ENCODE measurements at places on chromosomes 6 and 20.

GRCh38 chr6:157019115-157019641, 242.0 kb downstream of the ARID1B start:
- DNase-seq = no peak

DNA sequence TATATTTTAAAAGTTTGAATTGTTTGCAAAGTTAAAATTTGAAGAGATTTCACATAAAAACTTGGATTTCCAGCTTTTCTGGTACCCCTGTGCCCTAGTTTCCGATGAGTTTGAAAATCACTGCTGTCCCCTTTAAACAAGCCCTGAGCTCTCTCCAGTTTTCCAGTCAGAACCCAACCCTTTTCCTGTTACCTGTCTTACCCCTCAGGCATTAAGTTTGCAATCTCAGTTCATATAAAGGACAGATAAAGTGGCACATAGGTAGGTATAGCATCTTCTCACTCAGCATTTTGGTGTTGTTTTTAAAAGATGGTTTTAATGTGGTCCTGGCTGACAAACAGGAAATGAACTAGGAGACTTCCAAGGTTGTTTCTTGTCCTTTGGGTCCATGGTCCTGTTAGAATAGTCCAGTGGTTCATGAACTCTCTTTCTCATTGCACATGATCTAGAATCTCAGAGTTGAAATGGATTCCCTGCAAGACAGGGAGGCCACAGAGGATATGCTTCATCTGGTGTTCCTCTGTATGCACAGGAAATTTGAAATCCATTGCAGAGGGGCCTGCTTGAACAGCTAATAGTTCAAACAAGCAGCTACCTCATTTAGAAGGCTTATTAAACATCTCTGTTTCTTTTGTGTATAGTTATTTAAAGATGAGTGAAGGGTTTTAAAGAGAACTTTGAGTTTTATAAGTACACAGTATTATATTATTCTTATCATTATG, 82.7 kb downstream of the JAG1 start:
- DNase-seq = no peak

DNA sequence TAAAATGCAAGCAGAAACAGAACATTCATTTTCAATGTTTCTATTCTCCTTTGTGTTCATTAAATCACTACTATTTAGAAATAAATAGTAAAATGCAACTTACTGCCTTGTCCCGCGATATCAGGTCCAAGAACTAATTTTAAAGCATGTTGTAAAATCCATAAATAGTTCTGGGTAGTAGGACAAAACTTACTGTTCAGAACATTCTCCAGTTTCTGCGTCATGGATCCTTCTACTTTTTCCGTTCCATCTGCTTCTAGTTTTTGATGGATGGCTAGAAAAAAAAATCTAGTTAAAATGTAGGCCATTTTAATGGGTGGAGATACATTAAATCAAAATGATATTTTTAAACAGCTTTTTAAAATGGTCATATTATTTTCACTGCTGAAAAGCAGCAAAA, 47.0 kb downstream of the HUS1B start:
- no peak for DNase-seq

DNA sequence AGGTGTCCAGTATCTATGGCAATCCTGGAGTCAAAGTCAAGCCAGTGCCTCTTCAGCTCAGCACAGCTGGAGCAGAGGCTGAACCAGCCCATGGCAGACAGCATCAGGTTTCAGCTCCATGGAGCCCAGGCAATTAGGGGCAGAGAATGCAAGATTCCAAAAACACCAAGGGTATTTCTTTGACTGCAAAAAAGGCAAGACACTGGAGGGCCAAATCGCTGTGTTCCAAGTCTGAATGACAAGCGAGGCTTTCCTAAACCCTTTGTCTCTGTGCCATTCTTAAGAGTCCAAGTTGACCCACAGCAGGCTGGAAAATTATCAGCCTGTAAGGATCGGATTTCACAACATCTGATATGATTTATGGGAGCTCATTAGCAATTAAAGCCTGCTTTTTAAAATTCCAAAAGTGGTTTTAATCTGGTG, 49.7 kb upstream of the TGM3 start:
- DNase-seq = peak; percentile 84

GRCh38 chr6:42022755-42023384, 27.5 kb upstream of the TAF8 start:
- DNase-seq = no peak

- DNase-seq = no peak
Measured at GRCh38 chr6:33882154-33882553, 78.4 kb upstream of the MLN start.

DNA sequence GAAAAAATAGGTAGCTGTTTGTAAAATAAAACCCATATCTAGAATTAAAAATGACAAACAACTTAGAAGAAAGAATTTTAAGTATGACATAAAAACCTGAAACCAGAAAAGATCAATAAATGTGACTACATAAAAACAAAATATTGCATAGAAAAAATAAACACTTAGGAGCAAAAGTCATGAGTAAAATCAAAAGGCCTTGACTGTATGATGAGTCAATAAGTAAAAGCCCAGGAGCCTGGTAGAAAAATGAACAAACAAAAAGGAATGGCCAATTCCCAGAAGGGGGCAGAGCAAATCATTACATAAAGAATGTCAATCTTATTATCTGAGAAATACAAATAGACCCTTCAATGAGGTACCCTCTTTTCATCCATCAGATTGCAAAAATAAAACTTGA, 20.7 kb upstream of the ENPP1 start:
- no peak for DNase-seq

GRCh38 chr20:7589164-7589563, 351.1 kb downstream of the HAO1 start:
- no peak for DNase-seq

DNA sequence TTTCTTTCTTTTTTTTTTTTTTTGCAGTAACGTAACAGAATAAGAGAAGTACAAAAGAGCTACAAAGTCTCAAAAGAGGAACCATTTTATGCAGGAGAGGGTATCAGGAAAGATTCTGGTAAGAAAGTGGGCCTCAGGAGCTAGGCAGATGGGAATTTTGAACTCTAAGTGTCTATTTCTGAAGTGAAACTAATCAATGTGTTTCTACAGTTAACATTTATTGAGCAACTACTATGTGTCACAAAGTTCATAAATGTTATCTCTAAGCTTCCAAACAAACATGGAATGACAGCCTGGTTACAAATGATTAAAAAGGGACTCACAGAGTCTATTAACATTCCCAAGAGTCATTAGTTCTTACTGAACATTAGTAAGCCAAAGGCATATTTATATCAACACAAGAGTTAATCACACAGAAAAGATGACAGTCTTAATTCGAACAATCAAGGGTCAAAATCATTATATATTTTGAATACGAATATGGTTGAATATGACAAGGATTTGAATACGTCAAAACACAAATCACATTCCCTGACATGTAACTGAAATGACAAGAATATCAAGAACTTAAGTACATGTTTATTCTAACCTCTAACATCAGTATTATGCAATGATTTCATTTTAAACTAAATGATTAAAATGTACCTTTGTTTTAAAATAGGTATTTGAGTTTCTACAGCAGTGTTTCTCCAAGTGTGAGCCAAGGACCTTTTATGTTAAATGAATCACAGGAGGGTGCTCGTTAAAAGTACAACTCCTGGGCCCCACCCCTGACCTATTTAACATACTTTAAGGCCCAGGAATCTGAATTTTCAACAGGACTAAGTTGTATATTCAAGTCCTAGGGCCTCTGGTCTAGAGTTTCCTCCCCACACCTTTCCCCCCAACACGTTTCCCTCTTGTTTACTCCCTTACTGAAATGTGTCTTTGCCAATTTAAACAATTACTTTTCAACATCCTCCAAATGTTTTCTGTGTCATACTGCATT, 89.7 kb downstream of the ATXN1 start:
- DNase-seq = no peak

- no peak for DNase-seq
Measured at GRCh38 chr20:57158474-57158873, 108.0 kb downstream of the BMP7 start.

DNA sequence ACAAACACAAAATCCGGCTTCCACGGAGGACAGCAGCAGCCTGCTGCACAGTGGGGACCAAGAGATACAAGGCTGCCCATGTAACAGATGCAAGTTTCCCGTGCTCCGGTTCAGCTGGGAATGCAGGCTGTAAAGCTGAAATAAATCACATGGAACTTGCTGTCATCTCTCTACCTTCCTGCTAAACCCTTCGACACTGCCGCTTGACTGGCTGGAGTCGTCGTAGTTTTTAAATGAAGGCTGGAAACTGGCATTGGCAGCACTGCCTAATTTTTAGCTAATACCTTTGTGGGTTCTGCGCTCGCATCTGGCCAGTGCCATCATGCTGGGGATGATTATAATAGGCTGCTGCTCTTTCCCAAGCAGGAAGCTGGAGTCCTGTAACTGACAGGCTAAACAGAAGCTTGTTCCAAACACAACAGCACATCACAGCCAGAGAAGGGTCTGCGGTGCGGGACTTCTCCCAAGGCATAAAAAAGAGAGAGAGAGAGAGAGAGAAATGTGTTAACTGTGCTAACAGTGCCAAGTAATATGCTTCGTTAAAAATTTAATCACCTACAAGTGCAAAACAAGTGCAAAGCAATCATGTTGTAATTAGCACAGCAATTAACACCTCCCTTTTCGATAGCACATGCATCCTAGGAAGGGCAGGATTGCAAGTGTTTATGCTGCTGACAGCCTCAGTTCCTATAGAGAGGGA, 146.1 kb downstream of the TFAP2A start:
- no peak for DNase-seq

- no peak for DNase-seq
Measured at GRCh38 chr20:18663932-18664331, 76.1 kb downstream of the DTD1 start.

DNA sequence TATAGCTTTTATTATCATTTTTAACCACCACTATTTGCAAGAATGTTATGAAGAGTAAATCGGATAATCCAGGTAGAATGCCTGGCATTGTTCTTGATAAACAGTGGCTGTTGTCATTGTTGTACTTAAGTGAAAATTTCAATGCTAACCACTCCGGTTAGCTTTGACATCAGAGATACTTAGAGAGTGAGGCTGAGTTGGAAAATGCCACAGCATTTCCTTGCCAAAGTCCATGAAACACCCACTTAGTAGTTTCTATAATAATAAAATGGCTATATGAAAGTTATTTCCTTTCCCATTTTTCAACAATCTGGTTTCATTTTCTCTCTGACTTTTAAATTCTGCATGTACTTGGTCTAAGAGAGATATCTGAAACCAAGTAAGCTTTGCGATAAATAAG, 132.0 kb downstream of the CDK19 start:
- DNase-seq = no peak

GRCh38 chr6:9766240-9766915, 648.5 kb downstream of the TFAP2A start:
- no peak for DNase-seq

- no peak for DNase-seq
Measured at GRCh38 chr6:6604566-6604965, 16.0 kb downstream of the LY86 start.

- no peak for DNase-seq
Measured at GRCh38 chr6:112109262-112109661, 21.9 kb downstream of the FAM229B start.

- no peak for DNase-seq
Measured at GRCh38 chr6:16505711-16506357, 255.4 kb downstream of the ATXN1 start.

DNA sequence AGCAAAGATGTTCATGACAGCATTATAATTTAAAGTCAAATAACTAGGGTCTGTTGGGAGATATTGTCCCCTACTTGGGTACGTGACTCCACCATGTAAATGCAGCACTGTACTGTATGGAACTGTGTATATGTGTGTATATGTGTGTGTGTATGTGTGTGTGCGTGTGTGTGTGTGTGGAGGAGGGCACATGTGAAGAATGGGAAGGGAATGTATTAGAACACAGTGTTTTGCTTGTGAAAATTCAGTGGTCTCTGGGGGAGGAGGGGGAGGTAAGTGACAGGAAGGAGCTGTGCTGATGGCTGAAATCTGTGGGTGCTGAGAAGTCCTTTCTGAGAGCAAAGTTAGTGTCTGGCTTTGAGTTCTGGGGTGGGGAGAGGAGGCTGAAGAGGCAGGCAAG, 23.9 kb upstream of the VEGFA start:
- no peak for DNase-seq

- no peak for DNase-seq
Measured at GRCh38 chr20:24786111-24786495, 163.0 kb upstream of the CST7 start.

GRCh38 chr20:45429618-45430017, 13.7 kb downstream of the PIGT start:
- no peak for DNase-seq

GRCh38 chr6:4136354-4136831, 1.0 kb upstream of the ECI2 start:
- no peak for DNase-seq

DNA sequence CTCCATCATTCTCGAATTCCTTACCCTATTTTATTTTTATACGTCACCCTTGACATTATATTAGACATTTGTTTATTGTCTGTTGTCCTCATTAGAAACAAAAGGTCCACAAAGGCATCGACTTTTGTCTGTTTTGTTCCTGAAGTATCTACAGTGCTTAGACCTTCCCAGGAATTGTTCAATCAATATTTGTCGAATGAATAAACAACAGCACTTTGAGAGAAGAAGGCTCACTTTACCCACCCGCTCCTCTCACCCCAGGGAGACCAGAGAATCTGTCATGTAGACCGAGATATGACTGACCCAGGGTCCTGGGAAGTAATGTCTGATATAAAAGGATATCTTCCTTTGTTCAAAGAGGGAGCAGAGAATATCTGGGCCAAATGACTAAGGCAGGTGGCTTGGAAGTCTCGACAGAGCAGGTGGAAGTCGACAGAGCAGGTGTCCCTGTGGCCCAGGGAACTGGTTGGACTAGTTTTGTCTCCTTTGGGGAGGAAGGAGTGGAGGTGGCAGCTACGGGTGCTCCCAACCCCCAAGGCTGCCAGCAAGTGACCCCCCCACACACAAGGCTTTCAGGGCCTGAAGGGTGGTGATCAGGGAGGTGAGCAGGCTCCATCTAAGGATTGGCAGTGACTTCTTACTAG, 14.8 kb upstream of the CHMP4B start:
- no peak for DNase-seq

DNA sequence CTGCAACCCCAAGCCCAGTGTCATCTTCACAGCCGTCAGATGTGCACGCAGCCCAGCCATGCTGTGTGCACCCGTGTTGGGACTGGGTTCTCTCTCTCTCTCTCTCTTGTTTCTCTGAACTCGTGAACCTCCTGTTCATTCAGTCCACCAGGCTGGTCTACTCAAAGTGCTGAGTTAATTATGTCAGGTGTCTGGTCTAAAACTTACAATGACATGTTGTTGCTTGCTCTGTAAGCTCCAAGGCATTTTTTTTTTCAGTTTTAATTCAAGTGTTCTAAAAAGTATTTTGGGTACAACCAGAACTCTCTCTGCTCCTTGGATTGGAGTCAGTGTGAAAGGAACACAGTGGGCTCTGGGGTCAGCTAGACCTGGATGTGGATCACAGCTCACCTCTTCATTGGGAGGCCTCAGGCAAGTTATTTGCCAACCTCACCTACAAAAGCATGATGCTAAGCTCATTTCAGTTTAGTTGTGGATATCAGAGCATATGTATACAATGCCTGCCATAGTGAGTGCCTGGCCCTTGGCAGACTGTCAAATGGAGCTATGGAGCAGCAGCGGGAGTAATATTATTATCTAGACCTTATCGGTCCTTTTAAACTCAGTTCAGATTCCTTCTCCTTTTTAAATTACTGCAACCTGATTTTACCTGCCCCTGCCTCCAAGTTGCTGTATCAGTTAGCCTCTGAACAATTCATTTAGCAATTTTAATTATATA, 59.5 kb downstream of the PLEKHG1 start:
- peak; percentile 41 for DNase-seq

GRCh38 chr20:37714978-37715672, 21.3 kb downstream of the CTNNBL1 start:
- no peak for DNase-seq

- DNase-seq = no peak
Measured at GRCh38 chr6:150915880-150916265, 50.4 kb downstream of the MTHFD1L start.

Measured in NCI-H2171 treated with DMSO at 0.1 percent for 48 hours (cell line).